ENCODE measurements at places on chromosomes 6 and 20.

- no peak for DNase-seq
Measured at GRCh38 chr20:53981752-53982437, 88.5 kb downstream of the BCAS1 start.

DNA sequence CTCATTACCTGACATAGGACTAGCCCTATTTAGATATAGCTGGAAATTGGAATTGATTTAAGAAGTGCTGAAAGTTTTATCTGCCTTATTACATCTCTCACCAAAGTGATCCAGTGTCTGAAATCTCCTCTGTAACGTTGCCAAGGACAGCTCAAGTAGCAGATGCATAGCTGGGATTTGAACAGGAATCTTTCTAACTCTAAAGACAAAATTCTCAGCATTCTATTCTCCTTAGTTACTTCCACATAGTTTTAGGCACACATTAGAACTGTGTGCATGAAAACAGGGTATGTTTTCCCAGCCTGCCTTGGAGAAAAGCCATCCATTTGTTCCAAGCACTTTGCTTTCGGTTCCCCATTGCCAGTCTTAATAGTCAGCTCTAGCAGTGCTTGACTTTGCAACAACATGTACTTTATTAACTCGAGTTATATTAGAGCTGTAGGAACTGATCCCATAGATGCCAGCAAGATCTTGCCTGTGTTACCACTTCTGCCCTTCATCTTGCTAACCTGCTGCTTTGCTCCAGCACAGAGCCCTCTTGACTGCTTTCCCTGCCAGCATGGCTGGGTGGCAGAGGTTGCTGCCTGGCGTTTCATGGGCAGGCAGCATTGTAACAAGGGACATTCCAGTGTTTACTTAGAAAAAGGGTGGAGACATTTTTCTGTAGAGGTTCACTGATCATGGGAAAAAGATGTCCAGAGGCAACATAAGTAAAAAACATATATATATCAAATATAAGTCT is 56.1 kb upstream of the STMND1 start:
- no peak for DNase-seq

DNA sequence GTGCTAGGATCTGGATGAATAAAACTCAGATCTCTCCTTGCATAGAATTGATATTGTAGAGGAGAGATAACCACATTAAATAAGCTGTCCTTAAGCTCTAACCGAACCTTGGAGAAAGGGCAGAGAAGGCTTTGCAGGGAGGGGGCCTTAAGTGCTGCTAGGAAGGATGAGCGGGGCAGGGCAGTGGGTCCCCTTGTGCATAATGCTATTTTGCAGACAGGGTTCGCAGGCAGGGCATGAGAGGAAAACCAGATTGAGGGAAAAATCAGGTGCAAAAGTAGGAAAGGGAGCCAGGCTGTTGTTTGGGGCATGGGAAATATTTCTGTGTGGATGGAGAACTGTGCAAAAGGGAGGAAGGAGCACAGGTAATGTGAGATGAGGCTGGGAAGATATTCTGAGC is 383.0 kb upstream of the JARID2 start:
- no peak for DNase-seq

DNA sequence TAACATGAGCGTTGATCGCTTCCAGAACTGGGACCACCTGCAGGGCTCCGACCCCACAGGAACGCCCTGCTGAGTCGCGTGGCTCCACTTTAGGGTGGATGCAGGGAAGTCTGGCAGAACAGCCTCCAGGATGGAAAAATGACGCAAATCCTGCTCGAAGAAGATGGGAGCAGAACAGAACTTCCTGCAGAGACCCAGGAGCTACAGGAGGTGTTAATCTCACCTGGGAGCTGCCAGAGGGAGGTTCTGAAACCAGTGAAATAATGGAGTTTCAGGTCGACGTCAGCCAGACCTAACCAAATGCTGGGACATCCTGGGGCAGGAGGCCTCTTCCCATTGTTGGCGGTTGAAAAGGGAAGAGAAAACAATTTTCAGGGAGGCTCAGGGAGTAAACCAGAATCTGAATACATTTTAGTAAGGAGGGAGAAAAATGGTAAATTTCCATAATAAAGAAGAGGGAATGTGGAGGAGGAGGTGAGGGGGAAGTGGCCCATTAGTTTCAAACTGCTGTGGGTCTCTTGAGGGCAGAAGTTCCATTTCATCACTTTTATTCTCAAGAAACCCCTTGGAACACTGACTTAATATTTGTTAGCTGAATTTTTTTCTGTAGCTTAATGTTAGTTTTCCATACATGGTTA is 558.4 kb upstream of the CDH4 start:
- no peak for DNase-seq

GRCh38 chr20:16846006-16846405 is 97.8 kb downstream of the OTOR start:
- DNase-seq: no peak

GRCh38 chr6:41591859-41592502 is 45.8 kb downstream of the FOXP4 start:
- DNase-seq: peak; percentile 33

DNA sequence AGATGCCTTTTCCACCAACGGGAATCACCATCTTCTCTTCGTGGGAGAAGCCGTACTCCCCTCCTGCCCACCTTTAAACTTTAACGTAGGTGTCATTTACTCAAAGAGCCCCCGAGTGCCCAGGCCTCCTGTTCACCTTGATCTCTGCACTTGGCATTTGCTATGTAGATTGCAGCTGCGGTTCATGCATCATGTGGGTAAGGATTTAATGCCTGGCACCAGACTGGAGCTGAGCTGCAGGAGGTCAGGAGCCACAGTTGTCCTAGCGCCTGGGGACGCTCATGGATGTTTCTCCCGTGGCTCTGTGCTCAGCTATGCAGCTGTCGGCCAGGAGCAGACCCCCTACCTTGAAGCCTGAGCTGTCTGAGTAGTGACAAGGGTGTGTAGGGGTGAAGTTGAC is 133.7 kb downstream of the CDH4 start:
- no peak for DNase-seq

GRCh38 chr6:123940551-123940950 is 136.9 kb downstream of the NKAIN2 start:
- no peak for DNase-seq

DNA sequence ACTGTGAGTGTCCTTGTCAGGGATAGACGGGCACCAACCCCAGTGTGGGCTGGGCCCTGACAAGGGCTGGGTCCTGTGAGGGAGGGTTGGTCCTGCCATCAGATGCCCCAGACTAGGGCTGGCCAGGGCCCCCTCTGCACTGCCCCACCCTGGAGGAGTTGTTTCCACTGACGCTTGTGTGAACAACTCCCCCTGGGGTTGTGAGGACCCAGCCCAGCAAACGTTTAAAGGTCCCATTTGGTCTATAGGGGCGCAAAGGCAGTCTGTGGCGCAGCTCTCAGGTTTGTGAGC is 104.1 kb downstream of the BMP7 start:
- DNase-seq: no peak

DNA sequence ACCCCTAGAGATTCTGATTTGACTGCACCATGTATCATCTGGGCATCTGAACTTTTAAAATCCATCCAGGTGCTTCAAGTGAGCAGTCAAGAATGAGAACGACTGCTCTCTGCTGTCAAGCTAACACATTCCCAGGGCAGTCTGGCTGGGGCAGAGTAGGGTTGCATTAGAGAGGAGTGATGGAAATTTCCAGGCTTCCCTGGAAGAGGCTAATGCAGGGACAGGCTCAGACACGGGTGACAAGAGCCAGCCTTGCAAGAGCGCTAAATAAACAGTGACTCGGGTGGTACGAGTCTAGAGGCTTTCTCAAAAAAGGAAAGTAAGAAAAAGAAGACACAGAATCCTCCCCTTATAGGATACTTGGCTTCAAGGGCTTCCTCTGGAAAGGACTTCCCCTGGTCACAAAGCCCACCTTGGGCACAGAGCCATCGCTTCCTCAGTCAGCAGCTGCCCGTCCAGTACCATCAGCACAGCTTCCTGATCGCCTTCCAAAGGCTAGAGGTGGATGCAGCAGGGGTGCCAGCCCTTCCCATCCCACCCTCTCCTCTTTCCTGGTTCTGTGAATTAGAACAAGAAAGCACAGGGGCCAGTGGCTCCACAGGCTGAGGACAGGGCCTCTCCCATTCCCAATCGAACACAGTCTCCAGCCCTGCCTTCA is 177.4 kb upstream of the RREB1 start:
- no peak for DNase-seq

GRCh38 chr6:7243179-7243981 is 69.6 kb downstream of the SSR1 start:
- DNase-seq: no peak

DNA sequence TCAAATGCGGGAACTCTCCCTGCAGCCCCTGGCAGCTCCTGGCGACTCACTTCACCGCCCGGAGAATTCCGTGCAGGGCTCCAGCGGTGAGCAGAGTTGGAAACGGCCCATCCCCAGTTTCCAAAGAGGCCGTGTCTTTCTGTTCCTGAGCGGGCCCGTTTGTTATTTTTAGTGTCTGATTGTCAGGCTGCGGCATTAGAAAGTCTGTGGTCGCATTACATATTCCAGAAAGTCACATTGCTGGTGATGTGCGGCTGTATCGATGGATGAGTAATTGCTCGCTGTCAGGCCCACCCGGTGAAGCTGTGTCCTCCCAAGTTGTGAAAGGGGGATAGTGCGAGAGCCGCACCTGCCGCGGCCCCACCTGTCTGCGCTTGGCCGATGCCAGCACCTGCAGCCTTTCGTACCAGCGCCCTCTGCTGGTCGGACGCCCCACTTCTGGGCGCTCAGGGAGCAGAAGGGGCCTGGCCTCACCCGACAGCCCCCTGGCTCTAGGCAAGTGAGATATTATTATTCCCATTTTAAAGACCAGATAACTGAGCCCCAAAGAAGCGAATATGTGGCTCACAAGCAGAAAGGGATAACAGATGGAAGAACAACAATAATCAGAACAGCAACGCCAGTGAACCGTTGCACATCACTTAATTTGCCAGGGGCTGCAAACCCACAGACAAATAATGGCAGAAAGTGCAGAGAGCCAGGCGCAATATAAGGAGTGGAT is 244.9 kb downstream of the TSHZ2 start:
- peak; percentile 50 for DNase-seq

- DNase-seq: no peak
Measured at GRCh38 chr6:33757113-33757512, 10.4 kb upstream of the IP6K3 start.

DNA sequence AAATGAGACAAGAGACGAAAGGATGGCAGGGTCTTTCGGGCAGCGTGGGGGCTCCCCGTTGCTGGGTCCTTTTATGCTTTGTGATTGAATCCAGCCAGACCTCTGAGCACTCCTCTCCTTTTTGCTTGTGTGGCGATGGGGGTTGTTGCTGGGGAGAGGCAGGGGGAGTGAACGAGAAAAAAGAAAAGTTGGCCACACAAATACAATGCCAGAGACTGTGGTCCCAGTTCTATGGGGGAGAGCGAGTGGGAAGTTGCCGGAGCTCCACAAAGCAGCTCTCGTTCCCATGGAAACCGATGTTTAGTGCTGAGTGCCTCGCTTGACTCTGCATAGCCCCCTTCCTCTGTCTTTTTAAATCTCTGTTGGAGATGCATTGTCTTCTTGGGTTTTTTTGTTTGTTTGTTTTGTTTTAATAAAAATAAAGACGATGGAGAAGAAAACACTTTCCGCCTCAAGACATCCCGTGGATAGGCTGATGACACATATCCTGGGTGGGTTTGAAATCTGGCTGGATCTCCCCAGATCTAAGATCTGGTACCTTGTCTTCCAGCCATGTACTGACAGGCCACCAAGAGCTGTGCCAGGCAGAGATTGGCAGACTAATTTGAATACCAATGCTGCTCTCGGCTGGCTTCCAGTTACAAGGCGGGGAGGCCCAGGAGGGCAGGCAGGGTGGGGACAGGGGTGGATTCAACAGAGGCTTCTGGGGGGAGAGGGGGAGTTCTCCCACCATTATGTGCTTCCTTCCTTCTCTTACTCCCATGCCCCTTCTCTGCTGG is 529.3 kb downstream of the QKI start:
- DNase-seq: no peak

GRCh38 chr6:156260815-156261214 is 516.4 kb upstream of the ARID1B start:
- no peak for DNase-seq

DNA sequence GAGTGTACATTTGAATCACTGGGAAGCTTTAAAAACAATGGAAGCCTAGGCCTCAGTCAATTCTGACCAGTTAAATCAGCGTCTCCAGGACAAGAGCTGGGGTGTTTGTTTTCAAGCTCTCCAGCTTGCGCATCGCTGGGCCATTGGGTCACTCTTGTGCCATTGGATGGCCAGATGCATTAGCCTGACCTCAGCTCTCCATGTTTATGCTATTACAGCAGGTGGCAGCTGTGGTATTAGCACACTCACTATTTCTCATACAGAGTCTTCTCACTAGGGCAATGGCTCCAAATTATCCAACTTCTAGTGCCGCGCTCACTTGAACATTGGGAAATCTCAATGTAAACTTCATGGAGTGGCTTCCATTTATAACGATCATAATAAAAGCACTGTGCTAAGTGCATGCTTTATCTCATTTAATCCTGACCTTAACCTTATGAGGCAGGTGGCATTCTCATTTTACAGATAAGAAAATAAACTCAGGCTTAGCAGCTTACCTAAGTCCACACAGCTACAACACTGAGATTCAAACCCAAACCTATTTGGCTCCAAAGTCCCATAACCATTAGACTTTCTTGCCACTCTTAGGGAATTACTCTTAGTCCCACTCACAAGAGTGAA is 108.8 kb downstream of the PPP1R14C start:
- no peak for DNase-seq

GRCh38 chr6:6781172-6781872 is 192.8 kb downstream of the LY86 start:
- no peak for DNase-seq

DNA sequence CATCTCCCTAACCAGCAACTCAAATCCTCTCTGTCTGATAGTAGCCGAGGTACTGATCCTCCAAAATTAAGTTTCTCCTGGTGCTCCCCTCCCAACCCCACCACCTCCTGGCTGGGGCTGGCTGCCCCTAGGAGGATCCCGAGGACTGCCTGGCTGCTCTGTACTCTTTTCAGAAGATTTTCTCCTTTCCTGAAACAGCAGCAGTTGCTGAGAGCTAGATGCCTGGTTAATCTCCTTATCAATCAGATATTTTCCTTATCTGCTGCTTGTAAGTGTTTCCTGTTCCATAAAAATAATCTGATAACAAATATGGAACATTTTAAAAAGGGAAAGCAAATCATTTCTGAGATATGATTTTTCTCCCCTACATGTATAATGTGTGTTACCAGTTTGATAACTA is 52.8 kb downstream of the ZMYND8 start:
- DNase-seq: no peak

All from T-helper 22 cell (primary cell).